ENCODE measurements at places on chromosomes 3 and 15. TPM values are rescaled to one million over a fixed set of nuclear protein-coding genes. Genes with fewer than 3 reads are reported as not detected.

XIRP1 gene
- total RNA-seq = not detected

UNC13C gene
- total RNA-seq = 0.07 TPM

DNA sequence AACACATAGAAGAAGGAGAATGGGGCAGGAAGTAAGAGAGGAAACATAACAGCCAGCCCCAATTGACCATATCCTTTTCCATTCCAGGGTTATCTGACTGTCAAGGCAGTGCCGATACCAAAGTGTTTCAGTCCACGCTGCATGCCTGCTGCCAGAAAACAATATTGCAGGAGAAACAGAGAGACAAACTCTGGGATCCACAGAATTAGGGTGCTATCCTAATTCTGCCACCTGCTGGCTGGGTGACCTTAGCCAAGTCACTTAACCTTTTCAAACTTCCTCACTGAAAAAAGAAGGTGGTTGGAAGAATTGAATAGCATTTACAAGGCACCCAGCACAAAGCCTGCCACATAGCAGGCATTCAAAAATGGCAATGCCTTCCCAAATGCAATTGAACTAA lies 32.0 kb downstream of the GLB1 start:
- DNase-seq = no peak

GRCh38 chr15:46526726-46527110 lies 891.9 kb downstream of the SQOR start:
- DNase-seq = no peak

VILL gene
- total RNA-seq = 4.7 TPM

CELSR3 gene
- 27.9 TPM for total RNA-seq

DNA sequence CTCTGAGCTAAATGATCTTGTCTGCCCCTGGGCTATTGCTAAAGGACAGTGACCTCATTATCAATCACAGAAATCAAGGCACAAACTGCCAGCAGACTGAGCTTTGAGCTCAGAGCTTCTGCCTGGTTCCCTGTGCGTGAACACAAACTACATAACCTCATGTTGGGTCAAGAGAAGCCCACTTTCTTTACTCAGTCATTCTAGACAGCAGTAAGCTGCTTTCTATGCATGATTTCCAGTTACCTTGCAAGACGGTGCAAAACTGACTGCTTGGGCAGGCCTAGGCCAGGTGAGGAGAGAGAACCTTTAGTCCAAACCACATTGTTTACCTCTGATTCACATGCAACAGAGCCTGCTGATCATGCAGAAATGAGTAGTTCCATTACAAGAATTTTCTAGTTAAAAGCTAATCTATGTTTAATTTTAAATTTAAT lies 75.1 kb downstream of the ARRDC4 start:
- DNase-seq = no peak

GRCh38 chr3:901953-902778 lies 190.7 kb upstream of the CNTN6 start:
- no peak for DNase-seq

GRCh38 chr3:105529456-105529855 lies 162.7 kb downstream of the ALCAM start:
- no peak for DNase-seq

DNA sequence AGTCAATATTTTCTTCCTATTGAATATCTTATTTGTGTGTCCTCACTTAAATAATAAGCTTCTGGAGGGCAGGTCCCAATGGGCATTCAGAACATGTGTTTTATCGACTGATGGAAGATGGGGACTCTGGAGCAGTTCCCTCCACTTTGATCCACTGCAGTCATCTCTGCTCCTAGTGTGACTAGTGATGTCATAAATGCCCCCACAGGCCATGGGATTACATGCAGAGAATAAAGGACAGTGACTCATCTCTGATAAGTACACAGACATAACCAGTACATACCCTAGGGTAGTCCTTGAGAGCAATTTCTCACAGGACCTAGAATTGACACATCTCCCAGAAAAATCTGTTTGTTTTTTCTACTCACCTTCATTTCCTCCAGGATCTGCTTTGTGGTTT lies 49.4 kb upstream of the FMN1 start:
- DNase-seq = no peak

- peak; percentile 79 for DNase-seq
Measured at GRCh38 chr15:92899948-92900730, at the start of gene CHD2. Gene CHD2, plus strand, starts transcription at chr15:92900324. Its CDS starts 914 bp downstream, at chr15:92901238.

- no peak for DNase-seq
Measured at GRCh38 chr3:39592311-39593050, 125.0 kb downstream of the MOBP start.

DNA sequence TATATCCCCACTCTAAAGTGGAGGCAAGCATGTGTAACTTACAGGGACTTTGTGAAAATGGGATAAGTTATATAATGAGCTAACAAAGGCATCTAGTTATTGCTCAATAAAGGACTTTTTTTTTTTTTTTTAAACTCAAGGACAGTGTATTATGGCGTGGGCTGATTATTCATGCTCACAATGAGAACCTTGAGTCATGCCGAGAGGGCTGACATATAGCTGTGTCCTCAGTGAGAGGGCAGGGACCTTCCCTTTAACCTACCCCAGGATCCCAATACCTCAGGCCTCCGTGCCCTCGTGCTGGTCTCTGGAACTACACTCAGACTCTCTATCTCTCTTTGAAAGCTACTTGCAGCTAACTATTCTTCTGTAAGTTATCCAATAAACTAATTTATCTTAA lies 319.9 kb upstream of the ICE2 start:
- no peak for DNase-seq

GRCh38 chr3:16916840-16917239 lies 32.1 kb downstream of the PLCL2 start:
- DNase-seq = no peak

- peak; percentile 8 for DNase-seq
Measured at GRCh38 chr15:74376825-74377581, 9.6 kb upstream of the CYP11A1 start.

CCR1 gene
- not detected for total RNA-seq

DNA sequence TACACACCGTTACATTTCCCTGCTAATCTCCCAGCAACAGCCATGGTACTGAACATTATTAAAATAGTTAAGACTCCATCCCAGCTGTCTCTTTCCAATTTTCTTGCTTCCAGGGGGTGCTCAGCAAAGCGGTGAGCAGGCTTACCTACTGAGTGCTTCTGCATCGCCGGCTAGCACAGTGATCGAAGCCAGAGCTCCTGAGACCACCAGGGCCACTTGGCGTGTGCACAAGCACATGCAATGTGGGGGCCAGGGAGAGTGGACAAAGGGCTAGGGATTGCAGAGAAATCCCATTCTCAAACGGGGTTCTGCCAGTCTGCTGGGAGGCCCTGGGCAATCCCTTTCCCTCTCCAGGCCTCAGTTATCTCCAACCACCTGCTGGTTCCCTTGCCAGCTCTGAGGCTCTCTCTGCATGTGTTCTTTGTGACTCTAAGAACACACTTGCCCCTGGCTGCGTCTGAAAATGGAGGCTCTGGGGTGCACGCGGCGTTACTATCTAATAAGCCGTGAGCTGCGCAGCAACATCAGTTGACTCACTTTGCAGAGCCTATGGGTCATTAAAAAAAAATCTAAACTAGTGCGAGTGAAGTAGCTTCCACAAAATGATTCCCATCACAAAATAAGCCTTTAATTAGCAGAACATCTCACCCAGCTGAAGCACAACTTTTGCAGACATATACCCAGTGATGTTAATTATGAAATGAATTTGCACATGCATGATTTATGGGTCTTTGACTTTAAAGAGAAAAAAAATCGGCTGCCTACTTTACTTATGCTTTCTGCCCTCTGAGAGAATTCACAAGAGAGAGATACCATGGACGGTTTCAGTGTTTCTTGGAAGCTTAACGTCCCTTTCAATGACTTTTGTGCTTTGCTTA lies 271.5 kb downstream of the TLE3 start:
- DNase-seq = no peak

DNA sequence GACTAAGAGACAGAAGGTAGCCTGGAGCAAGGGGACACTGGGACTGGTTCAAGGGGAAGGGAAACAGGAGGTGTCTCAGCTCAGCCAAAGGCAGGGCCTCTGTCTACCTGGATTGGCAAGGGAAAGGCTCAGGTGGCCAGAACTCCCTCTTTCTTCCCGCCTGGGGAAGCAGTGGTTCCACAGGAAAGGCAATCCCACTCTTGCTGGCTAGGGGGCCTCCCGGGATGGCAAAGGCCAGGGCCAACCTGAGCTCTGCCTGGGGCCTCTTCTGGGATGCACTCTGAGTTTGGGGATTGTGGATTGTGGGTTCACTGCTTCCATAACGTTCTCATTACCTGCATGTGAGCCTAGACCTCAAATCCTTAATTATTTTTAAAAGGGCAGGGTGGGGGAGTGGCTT lies 13.0 kb upstream of the PARP6 start:
- DNase-seq = peak; percentile 69
